ENCODE measurements at places on chromosomes 11 and 22. TPM values are rescaled to one million over a fixed set of nuclear protein-coding genes. Genes with fewer than 3 reads are reported as not detected.

C22orf23 gene
- total RNA-seq = not detected

CLTCL1 gene
- 0.58 TPM for total RNA-seq

GRCh38 chr22:25051073-25051472 is 98.6 kb downstream of the KIAA1671 start:
- H3K4me1 ChIP-seq = peaks cover 10% of the 10 kb centered on the region
- H3K36me3 ChIP-seq = peaks cover 4% of the 10 kb centered on the region
- no peaks in the 10 kb centered on the region for H3K27me3 ChIP-seq
- no peak overlapping the region for H3K27ac ChIP-seq

ACAT1 gene
- 63.9 TPM for total RNA-seq

GRCh38 chr11:31045335-31045734 is 324.2 kb downstream of the DCDC1 start:
- no peak for DNase-seq
- no peaks in the 10 kb centered on the region for H3K27me3 ChIP-seq
- no peaks in the 10 kb centered on the region for H3K4me1 ChIP-seq
- H3K27ac ChIP-seq = no peak overlapping the region
- H3K4me3 ChIP-seq = no peak overlapping the region

DNA sequence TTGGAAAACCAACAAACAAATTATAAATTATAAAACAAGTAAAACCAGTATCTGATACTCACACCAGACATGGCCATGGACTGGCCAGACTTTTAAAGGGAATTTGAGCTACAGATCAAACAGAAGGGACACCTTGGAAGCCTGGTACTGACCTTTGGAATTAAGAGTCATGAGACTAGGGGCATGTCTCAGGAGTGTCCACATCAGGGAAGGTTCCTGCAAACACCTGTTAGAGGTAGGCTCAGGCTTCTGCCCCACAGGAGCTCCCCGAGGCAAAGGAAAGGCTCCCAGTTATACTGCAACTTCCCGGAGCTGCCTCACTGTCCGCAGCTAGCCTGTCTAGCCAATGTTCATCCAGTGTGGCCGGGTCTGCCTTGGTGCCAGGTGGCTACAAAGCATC is 290.1 kb downstream of the BUD13 start:
- no peaks in the 10 kb centered on the region for H3K4me1 ChIP-seq
- no peak overlapping the region for H3K4me3 ChIP-seq
- DNase-seq = no peak
- H3K27ac ChIP-seq = no peak overlapping the region
- H3K36me3 ChIP-seq = no peaks in the 10 kb centered on the region

GRCh38 chr11:405323-405953 is 9.4 kb downstream of the SIGIRR start:
- H3K4me1 ChIP-seq = peaks cover 16% of the 10 kb centered on the region
- no peaks in the 10 kb centered on the region for H3K27me3 ChIP-seq
- peak overlapping the region; percentile 18 for H3K4me3 ChIP-seq
- H3K27ac ChIP-seq = peak overlapping the region; percentile 69
- DNase-seq = no peak
- H3K36me3 ChIP-seq = peaks cover 4% of the 10 kb centered on the region

GRCh38 chr11:45583981-45584566 is 81.3 kb downstream of the CHST1 start:
- peaks cover 10% of the 10 kb centered on the region for H3K27me3 ChIP-seq
- no peak overlapping the region for H3K4me3 ChIP-seq
- no peak overlapping the region for H3K27ac ChIP-seq
- H3K36me3 ChIP-seq = no peaks in the 10 kb centered on the region
- no peak for DNase-seq
- no peaks in the 10 kb centered on the region for H3K4me1 ChIP-seq

- no peak for DNase-seq
- no peak overlapping the region for H3K27ac ChIP-seq
- H3K27me3 ChIP-seq = peaks cover 20% of the 10 kb centered on the region
- H3K4me3 ChIP-seq = no peak overlapping the region
- peaks cover 16% of the 10 kb centered on the region for H3K36me3 ChIP-seq
Measured at GRCh38 chr11:1750840-1751530, 590 bp upstream of the IFITM10 start.

HSD17B12 gene
- 45.3 TPM for total RNA-seq

OR4S1 gene
- total RNA-seq = not detected

FGF3 gene
- not detected for total RNA-seq

DNA sequence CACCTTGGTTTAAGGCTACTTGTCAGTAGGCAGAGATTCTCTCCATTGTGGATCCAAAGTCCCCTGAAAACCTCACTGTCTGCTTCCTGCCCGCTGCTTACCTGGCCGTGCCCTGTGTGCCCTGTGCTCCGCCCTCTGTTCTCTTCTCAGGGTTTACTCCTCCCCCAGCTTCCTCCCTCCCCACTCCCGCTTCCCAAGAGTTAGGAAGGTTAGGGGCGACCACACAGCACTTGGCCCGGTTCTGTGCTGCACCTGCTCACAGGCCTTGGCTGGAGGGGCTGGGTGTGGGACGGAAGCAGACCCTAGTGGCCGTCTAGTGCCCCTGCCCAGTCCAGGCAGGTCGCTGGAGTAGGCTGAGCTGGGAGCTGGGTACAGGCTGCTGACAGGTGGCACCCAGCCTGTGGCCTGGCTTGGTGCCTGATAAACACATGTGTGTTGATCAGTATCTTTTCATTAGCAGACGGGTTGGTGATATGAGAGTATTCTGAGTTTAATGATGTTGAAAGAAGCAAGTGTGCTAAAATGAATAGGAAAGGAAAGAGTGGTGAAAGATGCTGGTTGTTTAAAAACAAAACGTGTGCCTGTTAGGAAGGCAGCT is 40.5 kb downstream of the GRAMD4 start:
- no peaks in the 10 kb centered on the region for H3K27me3 ChIP-seq
- no peak for DNase-seq
- peaks cover 9% of the 10 kb centered on the region for H3K4me1 ChIP-seq
- no peak overlapping the region for H3K4me3 ChIP-seq
- H3K27ac ChIP-seq = no peak overlapping the region
- H3K36me3 ChIP-seq = no peaks in the 10 kb centered on the region

KCNK7 gene
- total RNA-seq = 0.99 TPM

PATE2 gene
- total RNA-seq = not detected

DNA sequence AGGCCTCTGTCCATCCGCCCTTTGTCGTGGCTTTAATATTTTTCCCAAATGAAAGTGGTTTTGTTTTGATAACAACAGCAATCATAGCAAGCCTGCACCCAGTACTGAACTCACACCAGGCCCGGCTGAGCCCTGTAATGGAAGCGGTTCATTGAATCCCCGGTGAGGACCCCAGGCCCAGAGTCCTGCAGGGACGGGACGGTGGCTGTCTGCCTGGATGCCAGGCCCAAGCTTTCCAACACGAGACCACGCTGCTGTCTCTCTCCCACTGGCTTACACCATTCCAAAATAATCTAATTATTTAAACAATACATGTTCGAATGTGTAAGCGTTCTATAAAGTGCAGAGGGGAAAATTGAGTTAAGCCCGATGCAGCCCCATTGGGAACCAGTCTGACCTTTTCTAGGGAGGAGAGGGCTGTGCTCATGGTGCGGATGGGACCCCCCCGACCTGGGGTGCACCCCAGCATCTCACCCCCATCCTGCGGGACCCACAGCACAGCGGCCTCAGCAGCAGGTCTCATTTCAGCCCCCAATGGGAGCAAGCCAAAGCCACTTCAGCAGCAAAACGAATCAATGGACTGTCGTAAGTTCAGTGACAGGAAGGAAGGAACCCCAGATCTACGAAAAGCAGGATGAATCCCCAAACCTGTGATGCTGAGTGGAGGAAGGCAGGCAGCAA is 1046.9 kb downstream of the BRD1 start:
- no peaks in the 10 kb centered on the region for H3K27me3 ChIP-seq
- no peak overlapping the region for H3K27ac ChIP-seq
- no peaks in the 10 kb centered on the region for H3K36me3 ChIP-seq
- no peak overlapping the region for H3K4me3 ChIP-seq

SLC5A12 gene
- total RNA-seq = not detected

TREH gene
- not detected for total RNA-seq

KRTAP5-2 gene
- total RNA-seq = not detected

APOL5 gene
- not detected for total RNA-seq
